Heart right ventricle (tissue), 16 donors: ENCODE measurements at places on chromosomes 7 and 10. TPM values are rescaled to one million over a fixed set of nuclear protein-coding genes. Genes with fewer than 3 reads are reported as not detected.

DNA sequence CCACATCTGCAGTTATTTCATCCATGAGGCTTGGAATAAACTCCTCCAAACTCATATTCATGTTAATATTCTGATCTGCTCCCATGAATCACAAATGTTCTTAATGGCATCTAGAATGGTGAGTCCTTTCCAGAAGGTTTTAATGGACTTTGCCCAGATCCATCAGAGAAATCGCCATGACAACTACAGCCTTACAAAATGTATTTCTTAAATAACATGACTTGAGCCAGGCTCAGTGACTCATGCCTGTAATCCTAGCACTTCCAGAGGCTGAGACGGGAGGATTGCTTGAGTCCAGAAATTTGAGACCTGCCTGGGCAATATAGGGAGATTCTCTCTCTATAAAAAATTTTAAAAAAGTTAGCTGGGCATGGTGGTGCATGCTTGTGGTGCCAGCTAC is 102.1 kb upstream of the TMEM168 start:
- no peak for DNase-seq

DNA sequence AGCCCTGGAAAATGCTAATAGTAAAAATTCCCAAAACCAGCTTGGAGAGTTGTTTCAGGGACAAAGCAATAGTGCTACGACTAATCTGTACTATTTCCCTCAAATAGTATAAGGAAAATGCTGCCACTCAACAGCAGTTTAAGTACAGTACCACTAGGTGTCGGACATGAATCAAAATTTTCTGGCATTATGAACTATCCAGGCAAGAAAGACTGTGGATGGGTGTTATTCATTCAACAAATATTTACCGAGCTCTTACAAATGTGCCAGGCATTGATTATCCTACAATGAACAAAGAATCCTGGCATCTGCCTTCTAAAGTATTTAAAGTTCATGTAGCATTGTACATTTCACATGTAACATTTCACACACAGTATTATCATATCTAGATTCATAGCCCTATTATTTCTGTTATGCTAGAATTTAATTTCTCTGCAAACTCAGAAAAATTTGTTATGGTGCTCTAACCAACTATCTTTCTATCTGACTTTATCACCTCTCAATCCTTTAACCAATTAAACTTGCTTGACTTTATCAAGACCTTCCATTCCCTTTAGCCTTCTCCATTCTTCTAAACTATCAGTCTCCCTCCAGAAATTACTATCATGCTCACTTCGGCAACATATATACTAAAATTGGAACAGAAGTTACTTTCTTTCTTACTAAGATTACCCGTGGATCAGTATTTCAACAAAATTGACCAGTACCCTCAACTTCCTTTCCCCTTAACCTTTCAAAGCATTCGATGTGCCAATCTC is 80.6 kb downstream of the ARHGAP21 start:
- DNase-seq, result peak; percentile 41

DNA sequence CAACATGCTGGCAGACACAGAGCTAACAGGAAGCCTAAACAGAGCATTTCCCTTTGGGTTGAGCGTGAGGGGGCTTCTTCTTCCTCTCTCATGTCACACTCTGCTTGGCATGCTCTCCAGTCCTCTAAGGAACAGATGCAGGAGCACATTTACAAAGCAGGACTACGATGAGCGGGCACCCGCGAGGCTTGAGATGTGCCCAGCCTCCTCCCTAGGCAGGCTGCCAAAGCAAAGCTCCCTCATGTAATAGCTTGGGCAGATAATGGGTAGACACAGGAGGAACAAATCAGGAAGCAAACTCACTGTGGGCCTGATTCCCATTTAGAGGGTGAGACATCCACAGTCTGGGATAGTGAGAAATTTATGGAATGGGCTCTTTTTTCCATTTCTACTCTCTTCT is 519.1 kb downstream of the NRG3 start:
- peak; percentile 13 for DNase-seq

DNA sequence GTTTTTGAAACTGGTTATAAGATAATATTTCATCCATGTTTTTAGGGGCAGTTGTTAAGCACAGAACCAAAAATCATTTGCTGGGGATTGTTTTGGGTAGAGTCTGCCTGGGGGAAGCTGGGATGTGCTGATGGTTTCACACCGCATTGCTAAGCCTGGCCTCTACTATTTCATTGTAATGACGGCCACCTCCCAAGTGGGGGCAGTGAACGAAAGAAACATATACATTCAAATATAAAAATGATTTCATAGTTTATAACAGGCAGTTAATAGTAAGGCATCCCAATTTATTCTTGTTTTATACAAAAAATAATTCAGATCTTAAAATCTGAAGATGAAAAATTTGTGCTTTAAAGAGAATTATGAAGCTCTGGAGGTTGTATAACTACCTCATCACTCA is 750.8 kb downstream of the REEP3 start:
- DNase-seq, result no peak

GRCh38 chr7:151389768-151390597 is 19.9 kb downstream of the WDR86 start:
- DNase-seq, result no peak

- DNase-seq, result no peak
These were observed 115.4 kb downstream of the MDFIC start for GRCh38 chr7:115037128-115037802.

DNA sequence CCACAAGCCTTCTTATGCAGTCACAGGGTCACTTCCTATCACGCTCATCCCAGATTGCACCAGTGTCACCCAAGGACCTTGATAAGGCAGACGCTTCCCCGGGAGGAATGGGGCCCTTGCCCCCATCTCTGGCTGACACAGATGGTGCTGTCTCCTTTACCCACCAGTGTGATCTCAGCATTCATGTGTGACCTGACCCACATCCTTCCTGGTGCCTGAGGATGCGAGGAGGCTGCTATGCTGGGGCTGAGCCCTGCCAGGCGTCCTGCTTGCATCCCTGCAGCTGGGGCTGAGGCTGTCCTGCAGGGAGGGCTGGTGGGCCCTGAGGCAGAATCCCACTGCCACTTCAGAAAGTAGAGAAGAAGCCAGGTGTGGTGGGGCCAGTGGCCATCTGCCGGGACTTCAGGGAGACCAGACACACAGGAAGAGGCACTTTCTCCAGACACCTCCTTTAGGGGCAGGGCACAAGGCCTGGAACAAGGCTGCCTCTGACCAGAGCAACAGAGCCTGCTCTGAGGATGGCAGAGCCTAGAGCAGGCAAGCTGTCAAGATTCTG is 35.3 kb downstream of the RASGEF1A start:
- no peak for DNase-seq

- DNase-seq, result no peak
These were observed 63.9 kb upstream of the LOXL4 start for GRCh38 chr10:98331885-98332284.

DNA sequence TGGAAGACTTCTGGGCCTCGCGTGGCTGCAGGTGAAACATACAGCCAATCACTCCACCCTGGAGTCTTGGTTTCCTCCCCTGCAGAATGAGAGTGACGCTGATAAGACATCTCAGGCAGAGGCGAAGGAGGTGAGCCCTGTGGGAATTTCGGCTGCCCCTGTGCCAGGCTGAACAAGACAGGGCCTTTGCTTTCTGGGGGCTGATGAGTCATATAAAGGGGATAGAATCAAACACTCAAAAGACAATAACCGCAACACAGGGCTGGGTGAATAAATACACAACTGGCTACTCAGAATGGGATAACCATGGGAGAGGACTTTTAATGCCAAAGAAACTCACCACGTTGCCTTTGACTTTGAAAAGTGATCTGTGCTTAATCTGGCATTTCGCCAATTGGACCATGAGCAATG is 143.8 kb downstream of the KCNMA1 start:
- no peak for DNase-seq

DNA sequence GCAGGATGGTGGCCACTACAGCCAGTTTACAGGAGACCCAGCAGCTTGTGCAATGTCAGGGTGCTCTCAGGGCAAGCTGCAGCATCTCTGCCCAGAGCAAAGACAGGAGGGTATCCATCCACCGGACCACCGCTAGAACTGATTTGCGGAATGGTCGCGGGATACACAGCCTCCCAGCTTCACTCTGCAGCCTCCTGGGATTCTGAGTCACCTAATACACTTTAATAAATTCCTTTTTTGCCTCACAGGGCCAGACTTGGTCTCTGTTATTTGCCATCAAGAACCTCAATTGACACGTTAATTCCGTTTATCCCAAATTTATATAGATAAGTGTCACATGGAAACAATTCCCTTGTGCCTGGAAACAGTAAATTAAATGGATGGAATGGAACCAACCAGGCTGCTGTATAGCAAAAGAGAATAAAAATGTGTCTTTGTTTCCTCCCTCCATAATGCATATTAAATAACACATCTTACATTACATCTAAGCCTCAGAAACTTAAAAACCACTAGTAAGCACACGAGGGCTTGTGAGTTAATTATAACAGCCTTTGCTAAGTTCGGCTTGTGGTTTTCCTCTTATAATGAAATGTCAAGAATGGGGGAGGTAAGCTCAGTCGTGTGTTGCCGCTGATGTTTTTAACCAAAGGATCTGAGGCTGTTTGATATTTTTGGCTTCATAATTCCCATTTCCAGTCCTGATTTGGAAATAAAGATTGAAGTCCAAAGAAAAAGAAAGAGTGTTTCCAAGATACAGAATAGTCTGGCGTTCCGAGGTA is 52.1 kb downstream of the ADRB1 start:
- DNase-seq, result no peak

GRCh38 chr10:127824826-127825225 is 67.9 kb downstream of the CLRN3 start:
- DNase-seq, result no peak

DNA sequence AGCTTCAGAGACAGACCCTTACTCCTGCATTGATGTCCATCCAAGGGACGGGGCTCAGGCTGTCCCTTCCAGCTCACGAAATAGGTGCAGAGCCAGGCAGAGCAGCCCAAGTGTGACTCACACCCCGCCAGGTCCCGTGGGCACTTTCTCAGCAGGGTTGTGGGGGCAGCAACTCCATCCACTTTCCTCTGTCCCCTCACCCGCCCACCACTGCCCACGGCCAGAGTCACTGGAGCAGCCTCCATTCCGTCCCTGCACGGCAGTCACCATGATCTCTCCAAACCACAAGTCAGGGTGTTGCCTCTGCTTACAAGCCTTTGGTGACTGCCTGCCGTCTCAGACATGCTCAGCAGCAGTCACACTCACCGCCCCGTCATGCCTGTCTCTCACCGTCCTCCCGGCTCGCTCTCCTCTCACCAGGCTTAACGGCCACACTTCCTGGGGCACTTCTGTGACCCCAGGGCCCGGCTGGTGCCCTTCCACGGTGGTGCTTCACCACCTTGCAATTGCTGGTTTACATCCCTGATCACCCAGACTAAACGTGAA is 39.3 kb downstream of the CALML3 start:
- no peak for DNase-seq

DNA sequence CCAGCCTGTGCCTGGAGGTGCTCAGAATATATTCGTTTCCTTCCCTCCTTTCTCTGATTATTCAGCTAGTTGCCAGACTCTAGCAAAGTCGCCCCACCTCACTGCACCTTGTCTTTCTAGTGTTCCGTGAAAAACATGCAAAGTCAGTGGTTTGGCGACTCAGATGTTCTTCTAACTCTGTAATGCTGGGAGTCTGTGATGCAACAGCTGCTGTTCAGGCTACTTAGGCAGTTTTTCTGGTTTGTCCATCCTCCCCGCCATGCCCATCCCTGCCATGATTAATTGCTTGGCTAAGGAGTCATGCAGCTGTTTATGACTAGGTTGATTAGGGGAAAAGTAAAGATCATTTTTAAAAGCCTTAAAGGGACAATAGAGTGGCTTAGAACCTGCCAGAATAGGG is 99.4 kb downstream of the MTPN start:
- DNase-seq, result no peak

The ATOH7 gene
- not detected for total RNA-seq

The LOXL4 gene
- total RNA-seq, result 2.2 TPM

The MYL10 gene
- not detected for total RNA-seq

The ZNF365 gene
- total RNA-seq, result 0.45 TPM

The ARHGAP21 gene
- total RNA-seq, result 35.7 TPM

The TFPI2 gene
- 2.1 TPM for total RNA-seq

The STEAP4 gene
- 5.7 TPM for total RNA-seq

The VSTM4 gene
- 12.4 TPM for total RNA-seq

The HYAL4 gene
- not detected for total RNA-seq

The TMEM72 gene
- not detected for total RNA-seq
